ENCODE measurements at places on chromosomes 6 and 20.

GRCh38 chr6:30926644-30927043 is 5.3 kb downstream of the SFTA2 start:
- no peak for DNase-seq

GRCh38 chr6:158662607-158662953 is 12.7 kb downstream of the SYTL3 start:
- no peak for DNase-seq

- DNase-seq: no peak
Measured at GRCh38 chr20:31915491-31916280, 36.2 kb downstream of the PDRG1 start.

- no peak for DNase-seq
Measured at GRCh38 chr6:79034865-79035264, 43.2 kb downstream of the PHIP start.

GRCh38 chr20:20480126-20480525 is 112.2 kb downstream of the INSM1 start:
- no peak for DNase-seq

- no peak for DNase-seq
Measured at GRCh38 chr6:81308577-81309279, 443.8 kb downstream of the TENT5A start.

- no peak for DNase-seq
Measured at GRCh38 chr6:93819189-93819588, 399.8 kb upstream of the EPHA7 start.

DNA sequence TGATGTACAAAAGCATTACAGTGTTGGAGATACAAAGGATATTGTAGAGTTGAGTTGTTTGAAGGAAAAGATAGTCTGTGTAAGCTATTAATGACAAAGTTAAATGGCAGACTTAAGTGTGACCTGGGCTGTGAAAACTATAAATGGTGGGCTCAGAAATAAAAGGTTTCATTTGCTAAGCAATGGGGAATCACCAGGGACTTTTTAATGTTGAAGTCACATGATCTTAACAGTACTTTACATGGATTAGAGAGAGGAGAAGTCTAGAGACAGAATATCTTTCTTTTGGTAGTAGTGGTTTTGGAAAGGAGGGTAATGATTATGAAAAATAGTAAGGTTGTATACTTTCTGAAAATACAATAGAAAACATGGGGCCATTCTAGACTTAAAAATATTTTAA is 67.1 kb downstream of the SCAF8 start:
- DNase-seq: no peak

- DNase-seq: peak; percentile 58
Measured at GRCh38 chr6:28802417-28803336, 121.1 kb downstream of the TRIM27 start.

GRCh38 chr6:81531869-81532561 is 220.5 kb downstream of the TENT5A start:
- no peak for DNase-seq

DNA sequence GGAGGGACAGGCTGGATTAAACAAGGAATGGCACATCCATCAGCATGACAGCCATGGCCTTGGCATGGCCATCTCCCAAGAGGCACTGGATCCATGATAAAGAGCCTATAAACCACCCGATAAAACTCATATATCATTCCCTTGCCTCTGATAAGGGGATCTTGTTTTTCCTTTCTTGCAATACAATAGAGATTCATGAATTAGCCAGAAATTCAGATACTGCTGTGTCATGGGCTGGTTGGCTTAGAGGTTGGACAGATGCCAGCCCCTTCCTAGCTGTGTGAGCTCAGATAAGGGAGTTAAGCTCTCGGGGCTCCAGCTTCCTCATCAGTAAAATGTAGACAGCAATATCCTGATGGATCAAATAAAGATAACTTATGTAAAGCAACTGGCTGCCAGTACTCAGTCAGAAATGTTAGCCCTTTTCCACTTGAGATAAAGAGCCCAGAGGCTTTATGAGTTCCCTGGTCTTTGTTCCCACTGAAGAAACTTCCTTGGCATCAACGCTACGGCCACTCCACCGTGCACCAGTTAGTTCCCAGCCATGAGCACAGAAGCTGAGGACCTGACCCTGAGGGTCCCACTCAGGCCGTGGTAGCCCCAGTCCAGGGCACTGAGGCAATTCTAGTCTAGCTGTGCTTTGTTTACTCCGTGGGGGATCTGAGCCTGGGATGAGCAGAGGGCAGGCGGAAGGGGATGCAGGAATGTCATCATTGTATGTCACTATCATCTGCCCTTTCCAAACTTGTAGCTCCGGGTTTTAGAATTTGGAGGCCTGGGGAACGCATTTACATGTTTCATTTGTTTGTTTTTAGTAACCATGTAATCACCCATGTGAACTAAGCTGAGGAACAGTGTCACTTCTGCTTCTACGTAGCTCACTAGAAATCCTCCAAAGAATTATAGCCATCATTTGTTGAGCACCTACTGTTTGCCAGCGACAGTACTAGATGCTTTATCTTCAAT is 67.2 kb upstream of the TBC1D7 start:
- DNase-seq: no peak

- no peak for DNase-seq
Measured at GRCh38 chr6:46059608-46060007, 43.9 kb upstream of the CLIC5 start.

GRCh38 chr20:64080013-64080812 is at the start of gene OPRL1:
Gene OPRL1 (plus strand): TSS chr20:64080082. CDS start chr20:64092721, 12,639 bp downstream.
- DNase-seq: no peak

DNA sequence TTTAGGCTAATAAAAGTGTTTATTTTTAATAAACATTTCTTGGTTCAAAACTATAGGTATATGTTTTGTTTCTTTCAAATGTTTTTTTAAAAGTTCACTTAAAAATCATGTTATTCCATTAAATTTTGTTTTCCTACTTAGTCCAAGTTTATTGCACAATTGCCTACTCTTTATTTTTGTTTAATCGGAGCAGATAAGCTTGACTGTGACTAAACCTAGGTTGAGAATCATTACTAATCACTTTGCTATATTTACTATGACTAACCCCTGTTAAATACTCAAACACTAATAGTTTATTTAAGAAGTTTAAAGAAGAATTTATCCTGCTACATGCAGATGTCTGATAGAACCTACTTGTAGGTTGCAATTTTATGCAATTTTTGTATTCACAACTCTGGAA is 18.8 kb downstream of the MAP3K4 start:
- no peak for DNase-seq
